ENCODE measurements at places on chromosomes 6 and 20.

GRCh38 chr20:33626190-33626589 lies 35.9 kb upstream of the C20orf144 start:
- DNase-seq, result no peak

GRCh38 chr6:50689210-50689609 lies 24.1 kb upstream of the TFAP2D start:
- no peak for DNase-seq

DNA sequence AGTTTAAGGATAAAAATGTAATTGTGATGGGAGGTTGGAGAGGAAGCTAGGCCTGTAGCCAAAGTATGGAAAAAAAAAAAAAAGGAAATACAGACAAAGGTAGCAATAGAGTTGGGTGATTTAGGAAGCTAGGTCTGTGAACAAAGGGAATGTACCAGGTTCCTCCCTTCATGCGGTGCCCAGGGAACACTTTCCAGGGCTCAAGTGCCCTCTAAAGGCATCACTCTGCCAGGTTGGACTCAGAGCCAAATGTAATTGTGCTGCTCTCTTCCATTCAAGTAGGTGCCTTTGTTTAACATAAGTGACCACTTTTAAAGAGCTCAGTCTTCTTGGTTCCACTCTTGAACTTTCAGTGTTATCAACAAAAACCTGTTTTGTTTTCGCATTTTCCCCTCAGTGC lies 159.7 kb upstream of the AHI1 start:
- no peak for DNase-seq

DNA sequence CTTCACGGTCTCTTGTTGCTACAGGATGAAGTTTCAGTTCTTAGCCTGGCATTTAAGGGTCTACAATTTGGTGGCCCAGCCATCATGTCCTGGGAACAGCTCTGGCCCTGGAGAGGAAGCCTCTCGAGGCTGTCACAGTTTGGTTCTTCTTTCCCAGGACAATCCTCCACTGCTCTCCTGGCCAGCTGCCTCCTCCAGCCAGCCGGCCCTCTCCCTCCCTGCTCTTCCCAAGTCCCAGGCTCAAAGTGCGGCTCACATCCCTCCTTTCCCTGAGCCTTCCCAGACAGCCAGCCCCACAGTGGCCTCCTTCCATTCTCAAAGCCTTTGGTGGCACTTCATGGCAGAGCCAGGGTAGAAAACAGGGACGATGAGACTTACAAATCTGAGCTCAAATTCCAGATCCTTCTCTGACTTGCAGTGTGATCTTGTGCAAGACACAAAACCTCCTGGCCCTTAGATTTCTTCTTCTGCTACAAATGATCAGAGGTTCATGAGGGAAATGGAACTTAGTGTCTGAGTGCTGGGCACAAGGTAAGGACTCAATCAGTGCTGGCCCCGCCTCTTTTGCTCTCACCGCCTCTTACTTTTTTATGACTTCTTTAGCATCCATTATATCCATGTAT lies 223.8 kb upstream of the ECI2 start:
- no peak for DNase-seq

GRCh38 chr6:9628819-9629218 lies 786.1 kb downstream of the TFAP2A start:
- no peak for DNase-seq

DNA sequence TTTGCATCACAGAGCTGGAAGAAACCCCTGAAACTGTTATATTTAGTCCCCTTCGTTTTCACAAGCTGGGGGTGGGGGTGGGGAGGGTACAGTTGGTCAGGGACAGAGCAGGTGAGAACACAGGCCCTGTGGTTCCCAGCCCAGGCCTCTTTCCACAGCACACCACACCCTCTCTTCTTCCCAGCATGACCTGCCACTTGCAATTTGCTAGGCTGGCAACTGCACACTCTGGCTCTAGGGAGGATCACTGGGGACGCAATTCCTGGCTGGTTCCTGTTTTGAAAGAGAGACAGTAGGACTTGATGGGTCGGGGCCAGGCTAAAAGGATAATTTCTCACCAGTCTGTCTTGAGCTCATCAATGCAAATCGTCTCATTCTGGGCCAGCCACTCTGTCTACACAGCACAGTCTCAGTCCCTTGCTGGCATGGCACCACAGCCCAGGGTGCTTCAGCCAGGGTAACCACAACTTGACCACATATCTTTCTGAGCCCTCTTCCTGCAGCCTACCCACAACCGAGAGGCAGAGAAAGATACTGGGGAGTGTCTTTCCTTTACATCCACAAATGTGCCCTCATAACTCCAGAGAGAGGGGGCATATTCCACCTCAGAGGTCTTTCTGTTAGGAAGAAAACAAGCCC lies 41.7 kb upstream of the EMILIN3 start:
- no peak for DNase-seq

DNA sequence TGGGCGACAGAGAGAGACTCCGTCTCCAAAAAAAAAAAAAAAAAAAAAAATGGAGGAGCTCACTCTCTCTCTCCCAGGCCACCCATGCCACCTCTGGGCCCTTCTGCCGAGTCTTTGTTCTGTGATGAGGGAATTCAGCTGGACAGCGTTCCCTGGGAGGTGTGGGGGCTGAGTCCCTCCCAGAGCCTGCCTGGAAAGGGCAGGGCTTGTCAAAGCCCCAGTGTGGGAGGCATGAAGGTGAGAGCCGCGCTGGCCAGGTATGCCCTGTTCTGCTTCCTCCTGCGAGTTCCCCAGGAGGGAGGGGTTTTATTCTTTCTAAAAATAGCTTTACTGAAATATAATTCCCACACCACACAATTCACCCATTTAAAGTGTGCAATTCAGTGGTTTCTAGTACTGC lies 69.6 kb downstream of the TMEM242 start:
- no peak for DNase-seq

DNA sequence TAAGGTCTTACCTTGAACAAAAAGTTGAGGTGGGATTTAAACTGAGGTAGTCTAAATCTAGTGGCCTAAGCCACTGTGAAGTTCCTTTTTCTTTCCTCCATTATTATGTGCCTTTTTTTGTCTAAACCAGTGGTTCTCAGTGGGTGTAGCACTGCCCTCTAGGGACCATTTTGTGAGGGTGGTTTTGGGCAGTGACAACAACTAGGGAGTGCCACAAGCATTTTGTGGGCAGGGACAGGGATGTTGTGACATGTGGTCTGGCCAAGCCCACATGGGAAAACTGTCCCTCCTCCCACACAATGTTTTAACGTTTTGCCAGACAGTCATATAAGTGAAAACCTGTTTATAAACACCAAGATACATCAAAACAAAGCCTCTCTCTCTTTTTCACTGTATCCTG lies 899.4 kb upstream of the FLRT3 start:
- no peak for DNase-seq

DNA sequence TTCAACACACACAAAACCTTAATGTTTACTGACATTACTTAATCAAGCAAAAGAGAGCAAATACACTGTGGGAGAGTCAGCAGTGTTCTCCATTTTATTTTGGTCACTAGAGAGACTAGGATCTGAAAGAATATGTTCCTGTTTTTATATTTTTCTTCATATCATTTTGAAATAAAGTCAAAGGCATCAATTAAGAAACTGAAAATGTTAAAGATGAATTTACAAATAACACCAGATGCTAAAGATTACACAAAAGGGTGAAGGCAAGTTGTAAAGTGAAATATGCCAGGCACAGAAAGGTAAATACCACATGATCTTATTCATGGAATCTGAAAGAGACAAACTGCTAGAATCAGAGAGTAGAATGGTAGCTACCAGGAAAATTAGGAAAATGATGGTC lies 60.3 kb upstream of the FABP7 start:
- DNase-seq, result no peak

- DNase-seq, result no peak
Measured at GRCh38 chr6:46376562-46377061, 114.6 kb downstream of the RCAN2 start.

DNA sequence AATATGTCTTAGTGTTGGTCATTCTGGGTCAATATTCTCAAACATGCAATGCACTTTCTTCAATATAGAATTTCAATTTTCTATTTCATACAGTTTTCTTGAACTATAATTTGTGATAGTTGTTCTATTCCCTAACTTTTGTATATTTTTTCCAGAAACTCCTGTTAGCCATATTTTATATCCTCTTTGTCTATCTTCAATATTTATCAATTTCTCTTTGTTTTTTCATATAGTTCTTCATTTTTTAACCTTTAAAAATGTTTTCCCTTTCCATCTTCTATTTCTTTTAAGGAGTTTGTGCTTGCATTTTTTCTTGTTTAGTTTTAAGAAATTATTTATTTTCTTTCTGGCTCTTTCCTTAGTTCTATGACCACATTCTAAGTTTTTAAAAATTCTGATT lies 42.0 kb upstream of the MBOAT1 start:
- DNase-seq, result no peak

- no peak for DNase-seq
Measured at GRCh38 chr6:139522511-139523220, 148.2 kb upstream of the CITED2 start.

DNA sequence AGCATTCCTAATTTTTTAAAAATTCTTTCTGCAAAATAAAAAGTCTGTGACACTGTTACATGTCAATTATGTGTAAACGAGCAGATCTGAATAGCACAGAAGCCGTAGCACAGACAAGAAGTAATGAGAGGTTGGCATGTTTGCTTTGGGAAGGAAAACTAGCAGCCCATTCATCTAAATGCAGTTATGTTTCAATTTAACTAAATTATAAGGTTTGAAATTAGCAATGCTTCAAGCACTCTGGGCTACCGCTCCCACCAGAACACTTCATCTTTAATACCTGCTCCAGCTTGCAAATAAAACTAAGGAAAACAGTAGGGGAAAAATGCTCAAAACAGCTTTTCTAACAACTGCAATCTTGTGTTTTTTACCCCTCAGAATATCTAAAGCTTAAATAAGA lies 73.9 kb downstream of the PTPRK start:
- no peak for DNase-seq

GRCh38 chr20:49631061-49631716 lies 63.3 kb upstream of the PTGIS start:
- no peak for DNase-seq

- no peak for DNase-seq
Measured at GRCh38 chr6:118350881-118351430, 197.1 kb upstream of the PLN start.

GRCh38 chr6:88611721-88612120 lies 351.7 kb downstream of the RNGTT start:
- DNase-seq, result no peak

DNA sequence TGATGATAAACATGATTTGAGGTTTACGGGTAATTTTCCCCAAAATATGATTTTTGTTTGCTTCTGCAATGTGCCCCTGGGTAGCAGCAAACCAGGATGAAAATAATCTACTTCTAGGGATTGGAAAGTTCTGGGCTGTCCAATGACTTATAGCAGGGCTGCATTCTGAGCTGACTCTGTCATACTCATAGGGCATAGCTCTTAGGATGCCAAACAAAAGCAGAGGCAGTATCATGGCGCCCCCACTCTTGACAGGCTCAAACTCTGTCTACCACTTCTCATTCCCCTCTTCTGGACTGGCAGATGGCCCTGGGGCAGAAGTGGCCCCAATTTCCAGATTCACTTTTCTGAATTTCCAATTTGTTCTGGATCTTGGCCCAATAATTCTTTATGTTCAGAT lies 10.3 kb downstream of the SERPINB1 start:
- no peak for DNase-seq

Data from stimulated activated CD4-positive, alpha-beta T cell treated with anti-CD3 and anti-CD28 coated beads, Interleukin-2, amount 100 ng/mL, for 4 hours (primary cell).